NCI-H2171 treated with DMSO at 0.1 percent for 48 hours (cell line): ENCODE measurements at places on chromosomes 16 and 17.

DNA sequence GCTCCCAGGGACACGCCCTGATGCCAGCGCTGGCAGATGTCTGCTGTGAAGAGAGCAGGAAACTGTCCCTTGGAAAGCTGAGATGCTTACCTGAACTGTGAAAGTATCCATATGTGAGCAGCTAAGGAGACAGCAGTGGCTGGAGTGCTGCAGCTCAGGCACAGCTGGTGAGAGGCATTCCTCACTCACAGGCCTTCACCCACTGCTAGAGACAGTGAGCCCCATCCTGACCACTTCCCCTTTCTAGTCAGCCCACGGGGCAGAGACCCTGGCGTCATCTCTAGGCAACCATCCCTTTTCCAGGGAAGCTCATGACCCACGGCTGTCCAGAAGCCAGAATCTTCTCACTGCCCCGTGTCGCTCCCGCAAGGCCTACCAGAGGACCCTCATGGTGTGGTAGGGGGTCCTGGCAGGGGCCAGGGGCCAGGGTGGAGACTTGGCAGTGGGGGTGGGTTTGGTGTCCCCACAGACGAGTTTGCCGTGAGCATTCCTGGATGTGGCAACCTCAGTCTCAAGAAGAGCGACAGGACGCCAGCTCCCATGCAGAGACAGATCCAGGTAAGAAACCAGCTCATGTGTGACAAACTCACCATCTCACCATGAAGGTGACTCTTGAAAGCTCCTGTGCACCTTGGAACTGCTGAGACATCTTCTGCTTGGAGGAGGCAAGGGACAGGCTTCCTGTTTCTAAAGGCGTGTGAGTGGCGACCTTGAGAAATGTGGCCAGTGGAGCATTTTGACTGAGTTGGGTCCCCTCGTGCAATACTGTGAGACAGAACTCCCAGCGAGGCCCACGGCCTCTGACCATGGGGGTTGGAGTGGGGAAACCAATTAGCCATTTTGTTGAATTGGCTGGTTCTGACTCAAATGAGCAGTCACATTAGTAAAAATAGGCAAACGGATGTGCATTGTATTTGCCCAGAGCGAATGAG is at the start of gene SCIMP:
Gene SCIMP (minus strand): TSS at position 216 of the 932 bp plus-strand sequence. CDS start 105 bp downstream, at position 111.
- no peak for DNase-seq

- DNase-seq = no peak
Measured at GRCh38 chr16:68190736-68191510, 45.0 kb downstream of the ESRP2 start.

DNA sequence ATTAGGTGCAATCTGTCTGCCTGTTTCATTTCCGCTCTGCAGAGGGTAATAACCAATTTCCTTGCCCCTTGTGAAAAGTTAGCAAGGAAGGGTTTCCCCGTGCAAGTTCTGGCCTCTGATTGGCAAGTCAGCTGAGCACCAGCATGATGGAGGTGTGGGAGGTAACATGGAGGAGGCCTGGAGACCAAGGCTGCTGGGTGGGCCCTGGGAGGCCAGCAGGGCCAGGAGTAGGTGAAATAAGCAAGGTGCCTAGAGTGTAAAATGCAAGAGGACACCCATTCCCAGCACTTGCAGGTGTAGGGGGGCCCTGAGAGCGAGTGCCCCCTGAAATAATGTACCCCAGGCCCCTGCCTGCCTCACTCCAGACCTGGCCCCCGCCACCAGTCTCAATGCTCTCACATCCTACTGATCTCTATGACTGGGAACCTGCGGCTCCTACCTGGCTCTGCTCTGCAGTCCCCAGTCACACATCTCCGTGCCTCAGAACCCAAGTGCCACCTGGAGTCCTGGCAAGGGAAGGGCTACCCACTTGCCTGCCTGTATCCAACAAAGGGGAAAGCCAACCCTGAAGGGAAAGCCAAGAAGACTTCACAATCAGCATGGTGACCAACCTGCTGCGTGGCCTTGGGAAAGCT is 116.2 kb downstream of the C16orf78 start:
- no peak for DNase-seq

GRCh38 chr16:15425861-15426260 is 8.5 kb upstream of the BMERB1 start:
- DNase-seq = no peak

- no peak for DNase-seq
Measured at GRCh38 chr16:56068816-56069215, 122.5 kb upstream of the GNAO1 start.

- no peak for DNase-seq
Measured at GRCh38 chr16:57032931-57033330, 43.6 kb downstream of the NLRC5 start.

- DNase-seq = no peak
Measured at GRCh38 chr17:32239456-32239855, 26.2 kb upstream of the RHBDL3 start.

DNA sequence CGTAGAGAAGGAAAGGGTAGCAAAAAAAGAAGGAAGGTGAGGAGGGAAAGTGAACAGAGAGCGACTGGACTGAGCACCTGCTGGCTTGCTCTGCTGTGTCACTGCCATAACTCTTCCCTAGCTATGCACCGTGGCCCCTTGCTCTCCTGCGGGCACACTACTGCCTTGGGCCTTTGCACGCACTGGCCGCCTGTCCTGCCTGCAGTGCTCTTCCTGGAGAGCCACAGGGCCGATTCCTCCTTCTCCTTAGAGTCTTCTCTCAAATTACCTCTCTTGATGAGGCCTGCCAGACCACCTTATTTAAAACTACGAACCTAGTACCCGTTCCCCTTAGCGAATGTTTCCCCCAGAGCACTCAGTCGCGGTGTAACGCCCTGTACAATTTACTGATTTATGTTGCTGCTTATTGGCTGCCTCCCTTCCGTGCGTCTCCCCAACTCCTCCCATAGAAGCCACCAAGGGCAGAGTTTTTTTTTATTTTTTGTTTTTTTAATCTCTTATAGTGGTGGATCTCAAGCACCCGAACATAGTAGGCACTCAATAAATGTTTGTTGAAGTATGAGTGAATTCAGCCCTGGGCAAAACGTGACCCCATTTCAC is 70.3 kb downstream of the RAI1 start:
- peak; percentile 66 for DNase-seq

GRCh38 chr16:46788891-46789474 is 40.8 kb upstream of the MYLK3 start:
- no peak for DNase-seq

GRCh38 chr17:15507896-15508295 is 40.5 kb upstream of the CDRT4 start:
- DNase-seq = no peak

GRCh38 chr17:64198331-64199090 is 64.5 kb downstream of the TEX2 start:
- no peak for DNase-seq

- DNase-seq = no peak
Measured at GRCh38 chr16:51526621-51527020, 375.6 kb upstream of the SALL1 start.

DNA sequence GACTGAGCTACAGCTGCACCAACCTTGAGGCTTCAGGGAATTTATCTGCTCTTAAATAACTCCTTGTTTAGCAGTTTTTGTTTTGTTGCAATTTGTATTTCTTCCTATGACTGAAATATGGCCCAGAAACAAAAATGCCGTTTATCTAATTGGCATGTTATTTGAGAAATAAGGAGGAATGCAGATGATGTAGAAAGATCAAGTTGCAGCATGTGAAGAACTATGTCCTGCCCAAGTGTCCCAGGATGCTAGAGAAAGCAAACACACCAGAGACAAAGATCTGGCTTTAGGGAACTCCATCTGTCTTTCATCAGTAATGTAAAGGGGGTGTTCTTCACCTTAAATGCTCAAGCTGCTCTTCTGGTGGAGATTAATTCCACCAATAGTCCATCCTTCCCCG is 29.7 kb downstream of the USP31 start:
- DNase-seq = peak; percentile 77

DNA sequence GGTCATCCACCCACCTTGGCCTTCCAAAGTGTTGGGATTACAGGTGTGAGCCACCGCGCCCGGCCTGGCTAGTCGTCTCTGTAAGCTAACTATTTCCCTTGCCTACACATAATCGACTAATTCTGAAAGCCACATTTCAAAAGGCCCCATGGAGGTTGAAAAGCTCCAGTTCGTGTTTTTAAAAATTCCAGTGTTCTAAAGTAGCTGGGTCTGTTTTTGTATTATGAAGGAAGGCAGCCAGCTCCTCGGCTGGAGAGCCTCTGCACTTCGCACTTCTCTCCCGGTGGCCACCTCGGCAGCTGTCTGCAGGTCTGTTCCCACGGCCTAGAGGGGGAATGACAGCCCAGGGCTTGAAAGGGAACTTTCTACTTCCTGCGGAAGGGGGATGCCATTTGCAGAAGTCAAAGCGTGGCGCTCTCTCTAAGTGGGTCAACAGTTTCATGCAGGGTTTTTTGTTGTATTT is 16.9 kb downstream of the HASPIN start:
- no peak for DNase-seq

DNA sequence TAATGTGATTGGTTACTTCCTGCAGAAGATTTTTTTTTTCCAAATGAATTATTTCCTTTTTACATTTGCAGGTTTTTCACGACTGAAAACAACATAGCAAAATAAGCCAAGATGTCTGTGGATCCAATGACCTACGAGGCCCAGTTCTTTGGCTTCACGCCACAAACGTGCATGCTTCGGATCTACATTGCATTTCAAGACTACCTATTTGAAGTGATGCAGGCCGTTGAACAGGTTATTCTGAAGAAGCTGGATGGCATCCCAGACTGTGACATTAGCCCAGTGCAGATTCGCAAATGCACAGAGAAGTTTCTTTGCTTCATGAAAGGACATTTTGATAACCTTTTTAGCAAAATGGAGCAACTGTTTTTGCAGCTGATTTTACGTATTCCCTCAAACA is 2.4 kb downstream of the MIS12 start:
- no peak for DNase-seq

DNA sequence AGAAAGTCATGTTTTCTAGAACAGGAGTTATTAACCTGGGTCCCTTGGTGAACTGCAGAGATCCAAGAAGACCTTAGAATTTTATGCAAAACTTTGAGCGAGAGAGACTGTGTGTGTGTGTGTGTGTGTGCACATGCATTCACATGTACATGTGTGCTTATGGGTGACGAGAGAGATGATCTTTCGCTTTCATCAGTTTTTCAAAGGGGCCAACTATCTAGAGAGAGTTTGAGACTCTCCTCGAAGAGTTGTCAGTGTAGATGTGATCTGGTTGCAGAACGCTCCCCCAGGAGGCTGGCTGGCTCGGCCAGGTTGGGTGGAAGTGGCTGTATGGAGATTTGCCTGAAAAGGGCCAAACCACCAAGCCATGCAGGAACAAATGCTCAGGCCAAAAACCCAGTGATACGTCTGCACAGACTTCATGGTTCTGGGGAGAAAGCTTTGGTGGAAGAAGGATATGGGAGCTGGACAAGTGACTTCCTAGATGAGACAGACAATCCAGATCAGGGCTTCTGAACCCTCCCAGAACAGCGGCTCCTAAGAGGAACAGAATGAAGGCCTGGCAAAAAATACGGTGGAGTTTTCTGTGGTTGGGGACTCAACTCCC is 6.1 kb downstream of the PIK3R5 start:
- no peak for DNase-seq

- no peak for DNase-seq
Measured at GRCh38 chr17:82893779-82894178, 54.0 kb upstream of the ZNF750 start.

DNA sequence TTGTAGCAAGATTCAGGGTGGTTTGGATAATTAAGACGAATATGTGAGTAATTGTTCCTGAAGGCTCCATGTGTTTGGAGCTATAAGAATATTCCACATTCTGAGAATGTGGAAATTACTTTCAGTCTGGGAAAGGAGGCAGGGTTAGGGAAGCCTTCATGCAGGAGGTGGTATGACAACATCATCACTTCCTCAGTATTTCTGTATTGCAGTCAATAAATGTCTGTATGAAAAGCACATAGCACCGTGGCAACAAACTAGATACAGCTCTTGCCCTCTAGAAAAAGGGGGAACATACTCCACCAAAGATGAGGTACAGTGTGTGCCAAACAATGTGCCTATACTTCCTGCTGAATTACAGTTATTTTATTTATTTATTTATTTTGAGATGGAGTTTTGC is 26.1 kb upstream of the DHRS7B start:
- no peak for DNase-seq

GRCh38 chr16:30896889-30897733 is 697 bp downstream of the CTF1 start:
- DNase-seq = peak; percentile 61

DNA sequence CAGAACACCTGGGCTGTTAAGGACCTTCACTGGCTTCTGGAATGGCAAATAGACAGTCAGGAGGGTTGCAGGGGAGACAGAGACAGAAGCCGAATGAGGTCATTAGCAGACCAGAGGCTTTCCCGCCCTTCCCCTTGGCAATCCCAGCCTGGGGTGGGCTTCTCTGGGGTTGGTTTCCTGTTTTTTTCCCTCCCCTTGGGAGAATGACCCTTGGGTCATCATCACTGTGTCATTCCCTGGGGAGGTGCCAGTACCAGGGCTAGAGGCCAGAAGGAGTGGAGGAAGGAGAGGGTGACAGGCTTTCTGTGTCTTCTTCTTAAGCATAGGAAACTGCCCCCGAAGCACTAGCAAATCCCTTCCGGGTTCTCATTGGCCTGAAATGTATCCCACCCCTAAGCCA is 42.9 kb upstream of the IL21R start:
- DNase-seq = no peak

DNA sequence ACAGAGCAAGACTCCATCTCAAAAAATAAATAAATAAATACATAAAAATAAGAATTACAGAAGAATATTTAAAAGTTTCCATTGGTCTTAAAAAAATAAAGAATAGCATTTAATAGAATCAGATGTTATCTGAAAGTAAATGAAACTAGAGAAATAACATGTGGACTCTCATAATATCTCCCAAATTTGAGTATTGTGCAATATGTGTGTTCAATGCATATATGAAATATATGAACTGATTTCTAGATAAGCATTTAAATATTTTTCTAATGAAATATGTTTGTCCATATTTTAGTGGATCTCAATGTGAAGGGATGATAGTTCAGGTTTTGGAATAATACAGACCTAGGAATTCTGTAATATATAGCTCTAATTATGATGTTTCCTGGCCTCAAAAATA is 265.9 kb upstream of the PMFBP1 start:
- no peak for DNase-seq

GRCh38 chr17:41467561-41467960 is 375 bp upstream of the KRT32 start:
- DNase-seq = no peak

GRCh38 chr17:7834542-7834956 is 532 bp downstream of the KDM6B start:
- no peak for DNase-seq

GRCh38 chr16:69904495-69905170 is 46.5 kb upstream of the CLEC18A start:
- DNase-seq = no peak
